ENCODE measurements at places on chromosomes 7 and 10.

DNA sequence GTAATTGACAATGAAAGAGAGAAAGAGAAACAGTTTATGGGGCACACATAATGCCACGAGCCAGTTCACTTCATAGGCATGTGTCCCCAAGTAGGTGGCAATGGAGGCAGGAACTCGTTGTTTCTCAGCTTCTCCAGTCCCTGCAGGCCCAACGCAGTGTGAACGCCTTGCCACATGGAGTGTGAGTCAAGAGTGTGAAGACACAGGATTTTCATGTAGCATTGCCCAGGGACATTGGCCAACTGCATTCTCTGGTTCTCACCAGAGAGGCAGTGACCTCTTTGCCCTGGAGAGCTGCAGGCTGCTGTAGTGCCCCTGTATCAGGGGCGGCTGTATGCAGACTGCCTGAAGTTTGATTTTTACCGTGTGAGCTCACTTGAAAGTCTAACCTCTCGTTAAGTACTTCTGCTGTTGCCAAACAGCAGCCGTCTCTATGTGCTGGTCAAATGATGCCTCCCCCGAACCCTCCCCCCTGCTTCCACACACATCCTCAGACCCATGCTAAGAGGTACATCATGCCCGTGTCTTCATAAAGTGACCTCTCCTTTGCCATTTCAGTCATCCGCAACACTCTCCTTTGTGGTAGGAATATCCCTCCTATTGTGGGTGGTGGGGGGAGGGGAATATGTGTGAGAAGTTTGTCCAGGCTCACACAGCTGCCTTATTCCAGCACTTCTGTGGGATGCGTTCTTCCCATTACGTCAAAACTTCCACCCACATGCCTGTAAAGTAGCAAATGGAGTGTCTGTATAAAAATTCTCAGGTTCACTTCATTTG, 12.7 kb downstream of the LRRC18 start:
- DNase-seq, result no peak

DNA sequence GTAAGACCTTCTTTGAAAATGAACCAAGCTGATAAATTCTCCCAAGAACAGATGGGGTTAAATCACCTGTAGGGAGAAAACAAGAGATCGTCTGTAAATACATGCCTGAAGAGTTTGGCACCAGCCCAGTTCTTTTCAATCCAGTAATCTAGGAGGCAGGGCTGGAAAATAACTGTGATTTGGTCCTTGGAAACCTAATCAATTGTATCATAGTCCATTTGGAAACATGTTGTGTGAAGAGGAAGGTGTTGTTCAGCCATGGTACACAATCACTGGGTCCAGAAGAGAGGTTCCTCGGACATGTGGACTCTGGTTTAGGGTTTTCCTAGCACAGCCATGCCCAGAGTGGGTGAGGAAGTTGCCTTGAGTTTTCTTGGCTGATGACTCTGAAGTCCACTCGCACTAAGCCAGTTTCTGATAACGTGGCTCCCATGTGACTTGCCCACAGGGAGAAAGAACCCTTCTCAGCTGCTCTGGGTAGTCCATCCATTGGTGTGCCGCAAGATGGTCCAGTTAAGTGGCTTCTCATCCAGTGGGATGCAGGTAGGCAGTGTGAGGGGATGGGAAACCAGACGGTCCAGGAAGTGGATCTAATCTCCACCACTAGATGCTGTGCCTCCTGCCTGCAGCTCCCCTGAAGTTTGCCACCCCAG, 5.1 kb downstream of the BLNK start:
- no peak for DNase-seq

DNA sequence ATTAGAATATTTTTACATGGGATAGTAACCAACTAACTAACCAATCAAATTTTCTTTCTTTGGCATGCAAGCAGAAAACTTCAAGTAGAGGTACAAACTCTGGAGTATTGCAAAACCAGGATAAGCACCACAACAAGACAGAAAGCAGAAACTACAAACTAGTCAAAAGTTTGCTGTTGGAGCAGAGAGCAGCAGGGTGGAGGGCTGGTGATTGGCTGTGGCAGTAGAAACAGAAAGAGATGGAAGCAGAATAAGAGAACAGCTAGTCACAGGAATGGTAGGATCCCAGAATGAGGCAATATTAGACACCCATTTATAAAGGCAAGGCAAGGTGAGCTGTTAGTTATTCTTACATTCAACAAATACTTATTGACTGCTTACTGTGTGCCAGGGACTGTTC, 6.8 kb upstream of the MACC1 start:
- no peak for DNase-seq

GRCh38 chr7:45617166-45617565, 43.0 kb downstream of the ADCY1 start:
- DNase-seq, result no peak

DNA sequence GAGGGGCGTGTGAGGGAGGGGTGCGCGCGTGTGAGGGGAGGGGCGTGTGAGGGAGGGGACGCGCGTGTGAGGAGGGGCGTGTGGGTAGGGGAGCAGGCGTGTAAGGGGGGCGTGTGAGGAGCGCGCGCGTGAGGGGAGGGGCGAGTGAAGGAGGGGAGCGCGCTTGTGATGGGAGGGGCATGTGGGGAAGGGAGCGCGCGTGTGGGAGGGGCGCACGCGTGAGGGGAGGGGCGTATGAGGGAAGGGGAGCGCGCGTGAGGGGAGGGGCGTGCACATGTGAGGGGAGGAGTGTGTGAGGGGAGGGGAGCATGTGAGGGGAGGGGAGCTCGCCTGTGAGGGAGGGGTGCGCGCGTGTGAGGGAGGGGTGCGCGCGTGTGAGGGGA, 19.1 kb downstream of the MXI1 start:
- DNase-seq, result peak; percentile 62

- no peak for DNase-seq
Measured at GRCh38 chr10:122164815-122165483, 106.1 kb upstream of the BTBD16 start.

DNA sequence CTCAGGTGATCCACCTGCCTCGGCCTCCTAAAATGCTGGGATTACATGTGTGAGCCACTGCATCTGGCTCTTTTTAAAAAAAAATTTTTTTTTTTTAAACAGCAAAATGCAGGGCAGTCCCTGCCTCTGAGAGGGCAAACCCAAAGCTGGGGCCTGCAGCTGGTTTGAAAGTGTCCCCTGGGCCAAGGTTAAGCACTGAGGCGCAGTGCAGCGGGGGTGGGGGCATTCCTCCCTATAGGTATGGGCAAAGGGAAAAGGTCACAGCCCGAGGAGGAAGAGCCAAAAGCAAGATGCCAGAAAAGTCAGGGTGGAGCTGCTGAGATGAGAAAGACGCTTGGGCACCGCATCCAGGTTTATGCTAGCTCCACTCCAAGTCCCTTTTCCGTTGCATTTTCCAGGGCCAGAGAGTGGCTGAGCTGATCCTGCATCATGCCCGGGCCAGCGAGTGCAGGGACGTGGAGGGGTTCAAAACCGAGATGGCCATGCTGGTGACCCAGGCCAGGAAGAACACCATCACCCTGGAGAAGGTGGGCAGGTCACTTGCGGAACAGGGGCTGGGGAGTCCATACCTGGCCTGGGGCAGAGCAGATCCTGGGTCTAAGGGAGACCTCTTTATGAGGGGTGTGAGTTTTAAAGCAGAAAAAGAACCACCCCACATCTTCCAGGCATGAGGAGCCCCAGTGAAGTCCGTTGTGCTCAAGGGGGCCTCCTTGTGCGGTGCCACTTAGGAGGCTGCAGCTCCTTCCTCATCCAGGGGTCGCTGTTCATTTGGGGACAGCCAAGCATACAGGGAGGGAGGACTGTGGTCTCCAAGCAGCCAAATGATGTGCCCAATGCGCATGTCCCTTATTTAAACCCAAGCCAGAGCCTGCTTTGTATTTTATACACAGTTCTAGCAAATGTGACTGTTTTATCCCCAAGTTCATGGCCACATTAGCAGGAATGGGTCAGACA, 7.0 kb upstream of the NDUFB2 start:
- no peak for DNase-seq

- no peak for DNase-seq
Measured at GRCh38 chr10:89431977-89432376, 17.6 kb downstream of the IFIT5 start.

- DNase-seq, result no peak
Measured at GRCh38 chr10:120182431-120182830, 274.6 kb upstream of the PLPP4 start.

DNA sequence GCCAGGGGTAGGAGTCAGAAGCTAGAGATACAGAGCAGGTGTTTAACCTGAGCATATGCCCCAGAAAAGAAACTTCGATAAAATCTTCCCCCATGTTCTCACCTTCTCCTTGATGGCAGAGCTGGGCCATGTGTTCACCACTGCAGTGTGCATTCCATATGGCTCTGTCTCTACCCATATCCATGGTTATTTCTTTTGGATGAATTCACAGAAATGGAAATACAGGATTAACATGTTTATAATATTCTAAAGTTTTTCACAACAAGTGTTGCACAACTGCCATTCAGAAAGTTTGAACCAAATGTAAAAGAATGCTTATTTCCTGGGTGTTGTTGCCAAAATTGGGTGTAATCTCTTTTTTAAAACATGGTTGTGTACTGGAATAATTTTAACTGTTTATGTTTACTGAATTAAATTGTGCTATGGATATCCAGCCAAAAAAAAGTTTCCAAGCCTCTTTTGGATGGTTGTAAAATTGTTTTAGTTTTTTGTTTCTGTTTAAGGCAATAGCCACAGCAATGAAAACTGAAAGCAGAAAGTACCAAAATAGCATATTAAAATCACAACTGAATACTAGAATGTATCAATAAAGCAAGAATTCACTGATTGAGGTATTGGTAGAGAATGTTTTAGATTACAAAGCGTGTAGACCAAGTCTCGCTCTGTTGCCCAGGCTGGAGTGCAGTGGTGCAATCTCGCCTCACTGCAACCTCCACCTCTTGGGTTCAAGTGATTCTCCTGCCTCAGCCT, 19.9 kb upstream of the CCNY start:
- no peak for DNase-seq
